SK-N-MC (cell line): ENCODE measurements at places on chromosomes 11 and 22.

GRCh38 chr11:73242251-73243092, 24.4 kb downstream of the P2RY2 start:
- DNase-seq: no peak

DNA sequence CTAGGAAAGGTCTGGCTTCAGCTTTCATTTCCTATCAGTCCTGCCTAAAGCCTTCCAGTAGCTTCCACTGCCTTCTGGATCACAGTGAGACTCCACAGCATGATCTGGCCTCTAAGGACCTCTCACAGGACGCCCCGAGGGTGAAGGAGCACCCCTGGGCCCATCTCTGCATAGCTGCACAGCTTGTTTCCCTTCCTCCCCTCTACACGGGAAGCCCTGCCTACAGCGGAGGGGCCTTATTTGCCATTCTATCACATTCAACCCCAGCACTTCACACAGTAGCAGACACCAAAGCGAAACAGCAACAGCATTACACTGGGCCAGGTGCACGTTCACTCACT, 162.3 kb upstream of the GRK3 start:
- DNase-seq: no peak

GRCh38 chr11:131064373-131064991, 148.2 kb upstream of the SNX19 start:
- DNase-seq: peak; percentile 22

DNA sequence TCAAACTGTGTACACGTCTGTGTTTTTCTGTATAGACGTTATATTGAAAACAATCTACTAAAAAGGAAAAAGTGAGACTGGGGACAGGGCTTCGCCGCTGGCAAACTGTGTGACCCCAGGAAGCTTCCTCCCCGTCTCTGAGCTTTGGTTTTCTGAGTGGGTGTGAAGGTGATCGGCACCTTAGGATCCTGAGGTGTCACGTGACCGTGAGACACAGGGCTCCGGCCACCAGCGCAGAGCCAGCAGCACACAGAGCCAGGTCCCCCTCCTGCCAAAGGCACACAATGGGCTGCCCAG, 32.0 kb downstream of the KIAA0930 start:
- no peak for DNase-seq
